ENCODE measurements at places on chromosomes 4 and X.

GRCh38 chrX:150200820-150201287, 162.3 kb upstream of the MAMLD1 start:
- DNase-seq = peak; percentile 95

DNA sequence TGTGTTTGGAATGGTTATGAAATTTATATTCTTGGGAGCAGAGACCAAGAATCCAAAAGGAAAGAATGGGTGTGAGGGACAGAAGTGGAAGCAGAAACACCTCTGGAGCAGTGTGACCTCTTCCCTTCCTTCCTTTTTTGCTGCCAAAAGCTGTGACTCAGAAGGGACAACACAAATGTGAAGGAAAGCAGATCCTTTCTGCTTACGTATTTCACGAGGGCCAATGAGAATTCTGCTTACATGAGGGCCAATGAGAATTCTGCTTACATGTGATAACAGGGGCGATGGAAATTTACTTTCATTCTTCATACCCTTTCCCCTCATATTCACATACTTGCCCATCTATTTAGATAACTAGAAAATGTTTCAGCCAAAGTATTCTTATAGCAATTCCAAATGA, 404.6 kb downstream of the PRDM5 start:
- DNase-seq = peak; percentile 68

- DNase-seq = no peak
Measured at GRCh38 chr4:169611157-169611556, 1.2 kb downstream of the NEK1 start.

- DNase-seq = peak; percentile 19
Measured at GRCh38 chrX:65985922-65986588, 53.8 kb downstream of the VSIG4 start.

- DNase-seq = no peak
Measured at GRCh38 chrX:42952621-42953020, 174.7 kb upstream of the PPP1R2C start.
